Activated naive CD8-positive, alpha-beta T cell treated with anti-CD3 and anti-CD28 coated beads, Interleukin-2, amount 50 U/mL, for 24 hours (primary cell): ENCODE measurements at places on chromosomes 16 and 17.
A peak's percentile ranks its signal among the peaks of the same experiment; 100 is the strongest.

DNA sequence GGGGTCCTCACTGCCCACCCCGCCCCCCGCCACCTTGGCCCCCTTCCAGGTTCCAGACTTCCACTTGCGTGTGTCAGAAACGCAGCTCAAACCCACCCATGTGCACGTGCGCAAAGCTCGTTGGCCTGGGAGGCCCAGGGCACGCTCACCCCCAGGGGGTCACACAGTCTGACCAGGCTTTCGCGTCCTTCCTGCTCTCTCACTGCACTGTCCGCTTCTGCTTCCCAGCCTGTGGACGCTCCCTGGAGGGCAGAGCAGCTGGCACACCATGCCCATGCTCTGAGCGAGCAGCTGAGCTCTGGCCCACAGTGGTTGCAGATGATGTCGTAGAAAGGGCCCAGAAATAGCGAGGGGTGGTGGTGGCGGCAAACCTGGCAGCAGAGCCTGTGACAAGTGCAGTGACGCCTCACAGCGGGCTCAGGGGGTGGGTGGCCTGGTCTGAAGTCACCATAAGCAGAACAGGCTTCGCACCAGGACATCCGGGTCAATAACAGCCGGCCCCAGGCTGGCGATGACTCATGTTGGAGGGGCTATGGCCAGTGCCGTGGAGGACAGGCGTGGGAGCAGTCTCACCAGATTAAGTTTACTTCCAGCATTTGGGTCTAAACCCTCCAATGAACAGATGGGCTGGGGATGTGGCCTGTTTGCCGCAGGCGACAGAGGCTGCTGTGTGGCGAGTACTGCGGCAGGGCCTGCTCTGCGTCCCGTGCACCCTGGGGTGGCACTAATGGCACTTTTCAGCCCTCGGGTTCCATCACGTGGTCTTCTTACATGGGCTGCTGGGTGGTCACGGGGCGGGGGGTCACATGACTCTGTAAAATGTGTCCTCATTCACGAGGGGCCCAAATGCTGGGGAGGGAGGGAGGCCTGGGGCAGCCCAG is 49.0 kb downstream of the NT5M start:
- no peak for DNase-seq

- no peak for DNase-seq
Measured at GRCh38 chr16:68503334-68503733, 35.8 kb upstream of the ZFP90 start.

GRCh38 chr17:61570118-61570517 is 20.9 kb downstream of the NACA2 start:
- no peak for DNase-seq

DNA sequence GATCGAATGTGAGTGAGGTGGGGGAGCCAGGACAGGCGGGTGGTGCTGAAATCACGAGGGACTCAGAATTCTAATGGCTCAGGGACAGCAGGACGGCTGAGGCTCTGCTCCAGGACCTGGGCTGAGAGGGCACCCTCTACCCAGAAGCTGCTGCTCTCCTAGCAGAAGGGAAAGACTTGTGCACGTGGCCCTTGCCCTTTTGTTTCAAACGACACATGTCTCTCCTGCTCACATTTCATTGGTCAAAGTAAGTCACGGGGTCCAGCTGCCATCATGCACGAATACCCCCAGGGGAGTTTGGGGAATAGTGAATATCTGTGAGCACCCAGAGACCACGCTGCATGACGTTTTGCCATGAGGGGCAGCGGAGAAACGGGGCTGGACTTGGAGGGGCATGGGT is 73.2 kb downstream of the RTN4RL1 start:
- DNase-seq: no peak

- no peak for DNase-seq
Measured at GRCh38 chr16:66437391-66437945, 10.4 kb downstream of the BEAN1 start.

DNA sequence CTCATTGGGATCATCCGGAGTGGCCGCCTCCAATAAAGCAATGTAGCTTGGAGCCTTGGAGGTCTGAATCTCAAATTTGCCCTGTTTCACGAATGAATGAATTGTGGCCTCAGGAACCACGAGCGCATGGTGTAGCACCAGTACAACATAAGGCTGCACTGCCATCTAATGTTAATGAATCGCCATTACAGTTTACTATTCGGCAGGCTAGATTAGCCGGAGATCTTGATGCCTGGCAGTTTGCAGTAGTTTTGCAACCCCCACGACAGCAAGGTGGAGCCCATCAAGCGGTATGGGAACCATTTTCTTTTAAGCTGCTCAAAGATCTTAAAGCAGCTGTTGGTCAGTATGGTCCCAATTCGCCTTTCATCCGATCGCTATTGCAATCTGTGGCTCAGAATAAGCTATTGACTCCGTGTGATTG is 18.8 kb downstream of the ALOX15B start:
- peak; percentile 41 for DNase-seq

DNA sequence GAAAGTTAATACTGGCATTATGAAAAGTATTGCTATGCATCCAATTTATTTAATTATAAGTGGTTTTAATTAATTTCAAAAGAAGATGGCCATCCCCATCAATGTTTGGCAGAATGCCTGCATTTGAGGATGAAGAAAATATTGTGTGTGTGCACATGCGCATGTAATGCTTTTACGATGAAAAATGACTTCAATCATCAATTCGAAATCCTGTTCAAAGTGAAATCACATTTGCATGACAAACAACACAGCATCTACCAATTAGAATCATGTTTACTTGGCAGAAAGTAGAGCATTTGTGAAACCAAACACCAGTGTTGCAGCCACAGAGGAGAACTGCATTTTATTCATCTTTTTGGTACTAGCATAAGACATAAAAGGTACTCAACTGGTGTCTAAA is 191.9 kb upstream of the PIRT start:
- DNase-seq: no peak

DNA sequence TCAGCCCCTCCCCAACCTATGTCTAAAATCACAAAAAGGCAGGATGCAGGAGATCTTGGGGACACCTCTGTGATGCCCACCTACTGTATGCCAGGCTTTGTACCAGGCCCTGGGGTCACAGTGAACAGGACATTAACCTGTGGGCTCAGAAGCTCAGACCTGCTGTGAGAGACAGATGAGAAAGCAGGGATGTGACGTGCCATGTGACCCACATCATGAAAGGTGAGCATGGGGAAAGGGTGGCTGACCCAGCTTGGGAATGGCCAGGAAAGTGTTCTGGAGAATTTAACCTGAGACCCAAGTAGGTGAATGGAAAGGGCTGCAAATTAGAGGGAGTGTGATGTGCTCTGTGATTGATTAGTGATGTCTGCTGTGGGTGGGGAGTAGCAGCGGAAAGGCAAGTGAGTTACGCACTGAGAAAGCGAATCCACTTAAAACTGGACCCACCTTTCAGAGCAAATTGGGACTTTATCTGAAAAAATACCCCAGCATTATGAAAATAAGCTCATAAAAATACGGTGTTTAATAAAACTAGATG is 132.2 kb downstream of the IRF8 start:
- DNase-seq: no peak

DNA sequence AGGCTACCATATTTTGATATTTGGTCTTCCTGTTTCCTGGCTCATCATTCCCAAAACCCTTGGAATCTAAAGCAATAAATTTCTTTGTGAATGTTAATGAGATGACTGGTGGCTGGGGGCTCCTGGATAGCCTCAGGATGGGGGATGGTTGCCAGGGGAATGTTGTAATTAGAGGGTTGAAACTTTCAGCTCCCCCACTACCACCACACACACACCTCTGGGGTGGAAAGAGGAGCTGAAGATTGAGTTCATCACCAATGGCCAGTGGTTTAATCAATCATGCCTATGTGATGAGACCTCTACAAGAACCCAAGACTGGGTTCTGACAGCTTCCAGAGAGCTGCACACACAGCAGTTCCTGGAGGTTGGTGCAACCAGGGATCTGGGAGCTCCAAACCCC is 59.1 kb downstream of the HS3ST3A1 start:
- DNase-seq: no peak

DNA sequence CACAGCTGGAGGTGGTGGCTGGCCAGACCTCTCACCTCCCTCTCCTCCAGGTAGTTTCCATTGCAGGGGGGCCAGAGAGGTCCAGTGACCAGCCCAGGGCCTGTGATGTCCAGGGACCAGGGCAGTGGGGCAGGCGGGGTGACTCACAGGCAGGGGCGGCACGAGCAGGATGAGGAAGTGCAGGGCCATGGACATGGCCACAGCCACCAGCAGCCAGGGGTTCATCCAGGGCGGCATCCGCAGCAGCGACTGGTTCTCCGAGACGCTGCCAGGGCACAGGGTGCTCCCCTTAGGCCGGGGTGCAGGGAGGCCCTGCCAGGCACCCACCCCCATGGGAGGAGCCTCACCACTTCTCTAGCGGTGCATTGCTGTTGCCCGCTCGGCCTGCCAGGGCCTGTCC is 12.9 kb upstream of the P2RX1 start:
- DNase-seq: no peak

- DNase-seq: no peak
Measured at GRCh38 chr16:59126486-59126885, 392.4 kb upstream of the GOT2 start.

DNA sequence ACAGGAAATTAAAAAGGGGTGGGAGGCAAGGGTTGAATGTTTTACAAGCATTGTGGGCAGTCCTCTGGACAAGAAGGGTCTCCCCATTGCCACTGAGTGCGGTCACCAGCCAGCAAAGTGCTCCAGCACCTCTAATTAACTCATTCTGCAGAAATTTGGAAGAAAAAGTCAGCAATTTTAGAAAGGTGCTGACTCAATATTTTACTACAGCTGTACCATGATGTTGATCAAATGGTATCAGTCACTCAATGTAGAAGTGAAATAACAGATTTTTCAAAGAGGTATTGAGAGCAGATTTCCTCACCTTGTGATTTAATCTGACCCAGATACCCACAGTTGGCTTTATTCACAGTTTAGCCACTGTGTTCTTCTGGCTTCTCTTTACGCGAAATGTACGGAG is 96.7 kb downstream of the PMP22 start:
- no peak for DNase-seq

- no peak for DNase-seq
Measured at GRCh38 chr17:13478326-13478830, 123.4 kb downstream of the HS3ST3A1 start.

- DNase-seq: no peak
Measured at GRCh38 chr17:81842378-81842724, 7.5 kb upstream of the PPP1R27 start.

- no peak for DNase-seq
Measured at GRCh38 chr17:52923658-52924057, 765.1 kb upstream of the CA10 start.

GRCh38 chr16:11182411-11182810 is 73.6 kb downstream of the SOCS1 start:
- no peak for DNase-seq

DNA sequence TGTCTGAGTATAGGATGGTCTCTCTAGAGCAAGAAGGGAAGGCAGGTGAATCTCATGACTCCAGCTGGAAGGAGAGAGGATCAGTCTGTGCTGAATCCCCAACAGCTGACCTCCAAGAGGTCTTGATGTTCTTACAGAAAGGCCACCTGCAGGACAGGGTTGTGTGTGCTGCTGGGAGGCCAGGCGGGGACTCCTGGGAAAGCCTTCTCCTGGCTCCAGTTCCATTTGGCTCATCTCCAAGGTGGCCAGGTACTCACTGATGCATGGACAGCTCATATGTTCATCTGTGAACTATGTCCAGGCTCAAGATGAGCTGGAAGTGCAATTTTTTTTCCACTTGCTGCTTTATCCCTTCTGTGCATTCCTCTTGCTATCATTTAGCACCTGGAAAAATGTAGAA is 730.2 kb upstream of the RBFOX1 start:
- DNase-seq: no peak

- DNase-seq: no peak
Measured at GRCh38 chr17:58377661-58378060, 25.7 kb upstream of the SUPT4H1 start.
